ENCODE measurements at places on chromosomes 2 and 18. TPM values are rescaled to one million over a fixed set of nuclear protein-coding genes. Genes with fewer than 3 reads are reported as not detected.

DNA sequence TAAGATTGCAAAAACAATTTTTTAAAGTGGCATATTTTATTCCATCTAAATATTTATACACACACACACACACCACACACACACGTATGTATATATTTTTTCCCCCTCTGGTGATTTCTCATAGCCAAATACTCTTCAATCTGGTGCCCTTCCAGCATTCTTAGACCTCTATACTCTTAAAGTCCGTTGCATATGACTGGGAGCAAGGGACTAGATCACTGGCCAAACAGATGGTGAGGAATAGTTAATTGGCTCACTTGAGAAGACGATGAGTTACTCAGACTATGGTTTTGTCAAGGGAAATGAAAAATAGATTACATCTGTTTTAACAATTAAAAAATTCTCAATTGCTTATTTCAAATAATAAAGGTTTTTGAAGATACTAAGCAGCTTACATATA is 512.5 kb upstream of the LRRTM4 start:
- DNase-seq, result no peak
- H3K36me3 ChIP-seq, result peaks cover 1% of the 10 kb centered on the region
- H3K4me1 ChIP-seq, result no peaks in the 10 kb centered on the region
- H3K4me3 ChIP-seq, result no peak overlapping the region
- H3K27me3 ChIP-seq, result no peaks in the 10 kb centered on the region

- peaks cover 8% of the 10 kb centered on the region for H3K4me1 ChIP-seq
- DNase-seq, result no peak
- no peak overlapping the region for H3K27ac ChIP-seq
- no peak overlapping the region for H3K4me3 ChIP-seq
Measured at GRCh38 chr18:44826418-44827259, 146.0 kb downstream of the SETBP1 start.

DNA sequence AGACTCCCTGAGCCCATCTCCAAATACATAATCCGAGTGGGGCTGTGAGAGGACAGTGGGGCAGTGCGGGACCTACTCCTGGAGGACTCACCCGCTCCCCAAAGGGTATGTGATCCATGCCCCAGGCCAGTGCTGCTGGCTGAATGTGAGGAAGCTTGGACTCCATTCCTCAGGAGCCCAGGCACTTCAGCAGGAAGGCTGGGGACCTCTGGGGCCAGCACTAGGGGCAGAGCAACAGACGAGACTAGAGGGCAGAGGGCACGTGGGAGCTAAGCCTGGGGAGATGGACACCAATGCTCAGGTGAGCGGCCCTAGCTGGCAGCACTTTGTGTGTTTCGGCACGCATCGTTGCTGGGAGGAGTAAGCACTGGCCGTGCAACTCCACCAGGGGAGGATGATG is 84.9 kb downstream of the MALT1 start:
- peaks cover 2% of the 10 kb centered on the region for H3K36me3 ChIP-seq
- H3K4me1 ChIP-seq, result peaks cover 31% of the 10 kb centered on the region
- peaks cover 4% of the 10 kb centered on the region for H3K27me3 ChIP-seq
- peak overlapping the region; percentile 53 for H3K27ac ChIP-seq

- no peak overlapping the region for H3K27ac ChIP-seq
- H3K27me3 ChIP-seq, result peaks cover 1% of the 10 kb centered on the region
- H3K36me3 ChIP-seq, result no peaks in the 10 kb centered on the region
- no peak for DNase-seq
- no peak overlapping the region for H3K4me3 ChIP-seq
- no peaks in the 10 kb centered on the region for H3K4me1 ChIP-seq
Measured at GRCh38 chr2:229350117-229350805, 79.2 kb upstream of the PID1 start.

DNA sequence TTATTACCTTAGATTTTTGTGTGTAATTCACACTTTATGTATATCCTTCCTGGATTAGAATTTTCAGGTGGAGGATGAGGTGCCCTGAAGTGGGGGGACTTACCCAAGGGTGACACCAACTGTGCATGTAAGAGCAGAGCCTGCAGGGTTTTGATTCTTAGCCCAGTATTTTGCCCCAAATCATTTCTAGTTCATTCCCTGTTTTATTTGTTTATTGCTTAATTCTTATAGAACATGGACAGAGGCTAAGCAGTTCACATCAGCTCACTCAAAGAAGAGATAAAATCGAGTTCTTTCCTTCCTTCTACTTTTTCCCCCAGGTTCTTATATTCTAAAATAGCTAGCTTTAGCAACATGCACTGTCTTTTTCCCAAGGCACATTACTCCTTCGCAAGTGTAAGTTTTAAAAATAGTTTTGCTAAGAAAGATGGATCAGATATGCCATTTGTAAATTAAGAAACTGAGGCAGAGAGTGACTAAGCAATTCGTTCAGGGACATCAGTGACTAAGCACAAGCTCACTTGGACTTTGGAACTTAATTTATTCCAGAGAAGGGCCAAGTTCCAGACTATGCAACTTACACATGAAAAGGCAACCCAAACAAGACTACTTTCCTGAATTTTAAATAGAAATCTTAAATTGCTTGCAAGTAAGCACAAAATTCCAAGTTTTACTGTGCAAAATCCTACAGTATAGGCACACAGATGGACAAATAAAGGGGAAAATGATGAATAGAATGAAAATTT is 427.9 kb upstream of the POU3F3 start:
- H3K4me1 ChIP-seq, result no peaks in the 10 kb centered on the region
- H3K27me3 ChIP-seq, result peaks cover 2% of the 10 kb centered on the region
- no peak overlapping the region for H3K27ac ChIP-seq
- H3K36me3 ChIP-seq, result no peaks in the 10 kb centered on the region
- no peak overlapping the region for H3K4me3 ChIP-seq
- no peak for DNase-seq

DNA sequence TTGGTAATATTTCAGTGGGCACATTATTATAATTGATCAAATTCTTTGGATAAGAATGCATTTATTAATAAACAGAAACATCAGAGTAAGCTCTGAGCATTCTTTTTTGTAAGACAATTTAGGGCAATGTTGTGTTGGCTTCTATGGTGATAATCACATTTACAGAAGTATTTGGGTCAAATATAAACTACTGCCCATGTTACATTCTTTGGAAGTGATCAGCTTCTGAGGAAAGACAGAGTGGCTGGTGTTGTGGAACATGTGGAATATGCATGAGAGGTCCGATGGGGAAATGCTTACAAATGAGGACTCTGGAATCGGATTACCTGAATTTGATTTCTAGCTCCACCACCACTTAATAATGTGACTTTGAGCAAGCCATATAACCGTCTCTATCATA is 19.4 kb downstream of the SERPINB13 start:
- no peak for DNase-seq
- peaks cover 12% of the 10 kb centered on the region for H3K27me3 ChIP-seq
- H3K27ac ChIP-seq, result no peak overlapping the region
- H3K4me1 ChIP-seq, result no peaks in the 10 kb centered on the region

GRCh38 chr2:68404164-68404563 is 39.1 kb downstream of the PLEK start:
- peaks cover 6% of the 10 kb centered on the region for H3K27me3 ChIP-seq
- peaks cover 7% of the 10 kb centered on the region for H3K36me3 ChIP-seq
- DNase-seq, result no peak
- H3K4me1 ChIP-seq, result peaks cover 6% of the 10 kb centered on the region
- no peak overlapping the region for H3K4me3 ChIP-seq

GRCh38 chr2:105790461-105791149 is 45.9 kb downstream of the NCK2 start:
- H3K4me3 ChIP-seq, result peak overlapping the region; percentile 69
- peak overlapping the region; percentile 97 for H3K27ac ChIP-seq

DNA sequence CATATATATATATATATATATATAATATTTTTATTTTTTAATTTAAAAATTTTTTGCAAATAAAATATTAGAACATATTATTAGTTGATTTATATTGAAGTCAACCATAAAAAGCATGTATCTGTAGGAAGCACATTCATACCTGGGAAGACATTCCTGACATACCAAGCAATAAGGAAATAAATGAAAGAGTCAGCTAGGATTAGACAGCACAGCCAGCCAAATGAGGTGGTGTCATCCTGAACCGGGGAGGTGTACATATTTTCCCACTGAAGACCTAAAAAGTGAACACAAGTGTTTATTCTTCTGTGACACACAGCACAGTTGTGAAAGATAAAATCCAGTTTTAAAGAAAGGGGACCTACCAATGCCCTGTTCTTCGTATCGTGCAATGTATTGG is 149.2 kb downstream of the ABCA12 start:
- DNase-seq, result no peak
- no peaks in the 10 kb centered on the region for H3K4me1 ChIP-seq
- H3K4me3 ChIP-seq, result no peak overlapping the region
- H3K27me3 ChIP-seq, result peaks cover 2% of the 10 kb centered on the region
- no peaks in the 10 kb centered on the region for H3K36me3 ChIP-seq

DNA sequence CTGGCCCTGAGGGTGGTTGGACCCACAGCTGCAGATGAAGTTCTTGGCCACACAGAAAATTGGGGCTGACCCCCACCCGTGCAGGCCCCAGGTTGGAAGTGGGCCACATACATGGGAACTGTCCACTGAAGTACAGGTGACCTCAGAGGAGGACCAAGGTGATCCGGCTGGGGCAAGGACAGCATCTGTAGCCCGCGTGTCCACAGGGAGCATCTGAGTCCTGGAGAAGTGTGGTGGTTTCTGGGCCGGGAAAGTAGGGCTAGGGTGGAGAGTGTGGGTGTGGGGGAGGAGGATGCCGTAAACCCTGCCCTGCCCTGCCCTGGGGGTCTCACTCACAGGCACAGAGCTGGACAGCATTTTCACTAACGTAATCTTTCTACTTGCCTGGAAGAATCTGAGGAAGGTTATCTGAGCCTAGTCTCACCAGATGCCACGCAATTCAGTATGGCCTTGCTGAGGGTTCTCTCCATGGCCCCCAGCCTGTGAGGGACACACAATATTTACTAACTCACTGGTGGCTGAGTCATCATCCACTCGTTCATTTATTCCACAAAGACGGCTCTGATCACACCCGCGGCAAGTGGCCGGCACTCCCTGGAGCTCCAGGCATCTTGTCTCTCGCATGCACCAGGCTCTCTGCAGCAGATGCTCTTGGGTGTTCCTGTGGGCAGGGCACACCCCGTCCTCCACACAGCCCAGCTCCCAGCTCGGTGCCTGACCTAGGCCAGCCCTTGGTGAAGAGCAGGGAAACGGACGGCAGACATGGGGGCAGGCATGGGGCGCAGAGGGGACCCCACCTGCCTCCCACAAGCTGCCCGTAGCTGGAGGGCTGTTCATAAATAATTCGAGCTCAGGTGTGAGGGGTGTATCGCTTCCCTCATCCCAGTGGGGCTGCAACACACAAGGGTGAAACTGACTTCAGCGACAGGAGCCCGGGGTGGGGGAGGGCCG is 51.2 kb downstream of the INHBB start:
- no peak overlapping the region for H3K4me3 ChIP-seq
- H3K27me3 ChIP-seq, result peaks cover 5% of the 10 kb centered on the region
- no peaks in the 10 kb centered on the region for H3K36me3 ChIP-seq
- DNase-seq, result no peak
- no peak overlapping the region for H3K27ac ChIP-seq

DNA sequence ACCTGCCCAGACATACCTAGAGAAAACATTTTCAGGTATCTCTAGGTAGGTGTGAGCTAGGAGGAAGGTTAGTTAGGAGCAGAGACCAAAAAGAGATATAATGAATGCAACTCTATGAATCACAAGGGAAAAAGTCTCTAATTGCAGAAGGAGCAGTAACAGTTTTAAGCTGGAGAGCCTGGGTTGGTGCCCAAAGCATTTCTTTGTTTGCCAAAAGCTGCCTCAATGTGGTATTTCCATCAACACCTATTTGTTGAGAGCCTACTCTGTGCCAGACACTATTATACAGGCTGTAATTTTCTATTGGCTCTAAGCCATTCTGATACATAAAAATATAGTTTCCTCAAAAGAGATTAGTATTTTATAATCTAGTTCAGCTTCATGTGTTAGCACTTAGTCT is 141.6 kb downstream of the UBE2E3 start:
- no peak overlapping the region for H3K4me3 ChIP-seq
- H3K27me3 ChIP-seq, result no peaks in the 10 kb centered on the region
- peaks cover 25% of the 10 kb centered on the region for H3K36me3 ChIP-seq
- H3K27ac ChIP-seq, result no peak overlapping the region

DNA sequence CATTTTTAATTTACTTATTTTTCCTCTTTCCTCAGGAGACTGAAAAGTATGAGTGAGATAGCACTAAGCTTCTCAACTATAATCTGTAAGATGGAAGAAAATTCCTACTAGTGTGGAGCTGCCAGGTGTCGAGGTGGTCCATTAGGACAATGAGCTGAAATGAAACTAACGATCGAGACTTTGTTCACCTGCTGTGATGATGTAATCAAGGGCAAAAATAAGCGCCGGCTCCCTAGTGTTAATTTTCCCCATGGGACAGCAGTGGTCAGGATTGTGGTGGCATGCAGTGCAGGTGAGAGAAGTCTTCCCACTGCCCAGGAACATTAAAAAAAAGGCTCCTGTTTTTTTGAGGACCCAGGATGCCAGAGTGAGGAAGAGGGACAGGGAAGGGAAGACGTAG is 859.1 kb upstream of the GCFC2 start:
- H3K4me3 ChIP-seq, result no peak overlapping the region
- no peaks in the 10 kb centered on the region for H3K4me1 ChIP-seq
- DNase-seq, result no peak
- H3K27ac ChIP-seq, result no peak overlapping the region

- H3K4me1 ChIP-seq, result peaks cover 10% of the 10 kb centered on the region
- no peak overlapping the region for H3K4me3 ChIP-seq
- H3K36me3 ChIP-seq, result no peaks in the 10 kb centered on the region
- no peak overlapping the region for H3K27ac ChIP-seq
- H3K27me3 ChIP-seq, result peaks cover 5% of the 10 kb centered on the region
- DNase-seq, result no peak
Measured at GRCh38 chr2:8451273-8451672, 230.6 kb upstream of the ID2 start.

- peaks cover 1% of the 10 kb centered on the region for H3K27me3 ChIP-seq
- H3K4me1 ChIP-seq, result no peaks in the 10 kb centered on the region
- H3K36me3 ChIP-seq, result no peaks in the 10 kb centered on the region
Measured at GRCh38 chr2:95264624-95265023, 9.6 kb upstream of the PROM2 start.

GRCh38 chr2:60356346-60356745 is 197.1 kb downstream of the BCL11A start:
- peaks cover 9% of the 10 kb centered on the region for H3K27me3 ChIP-seq
- H3K27ac ChIP-seq, result no peak overlapping the region
- no peak overlapping the region for H3K4me3 ChIP-seq
- H3K4me1 ChIP-seq, result peaks cover 8% of the 10 kb centered on the region
- H3K36me3 ChIP-seq, result no peaks in the 10 kb centered on the region
- peak; percentile 3 for DNase-seq

- H3K27me3 ChIP-seq, result peaks cover 2% of the 10 kb centered on the region
- peak overlapping the region; percentile 29 for H3K4me3 ChIP-seq
- peak overlapping the region; percentile 63 for H3K27ac ChIP-seq
- DNase-seq, result peak; percentile 46
- H3K4me1 ChIP-seq, result peaks cover 10% of the 10 kb centered on the region
Measured at GRCh38 chr2:27765621-27766286, 5.8 kb upstream of the MRPL33 start.

TMEM178A gene
- total RNA-seq, result 0.23 TPM

TMEFF2 gene
- not detected for total RNA-seq

DOCK10 gene
- 198 TPM for total RNA-seq

RAX gene
- not detected for total RNA-seq

MAB21L4 gene
- total RNA-seq, result not detected

NDUFS1 gene
- 81.2 TPM for total RNA-seq

MTIF2 gene
- 51.1 TPM for total RNA-seq

FOXI3 gene
- total RNA-seq, result not detected

MERTK gene
- 0.43 TPM for total RNA-seq
